Activated T-helper 2 cell treated with anti-CD3 and anti-CD28 coated beads, Interferon-gamma antibody, Interleukin-2, Interleukin-4, amounts not matched to agents 10 μg/mL and 5 μg/mL and 100 μg/mL, durations not matched to agents 14 hours and 24 hours and 36 hours (primary cell): ENCODE measurements at places on chromosomes 7 and 10.

GRCh38 chr10:34537629-34538231, 277.4 kb downstream of the PARD3 start:
- DNase-seq = no peak

GRCh38 chr10:110223298-110223925, 16.0 kb downstream of the MXI1 start:
- DNase-seq = no peak

- no peak for DNase-seq
These were observed 153.4 kb upstream of the NPY start for GRCh38 chr7:24130631-24131030.

GRCh38 chr7:50707236-50708006, 75.3 kb downstream of the GRB10 start:
- no peak for DNase-seq

DNA sequence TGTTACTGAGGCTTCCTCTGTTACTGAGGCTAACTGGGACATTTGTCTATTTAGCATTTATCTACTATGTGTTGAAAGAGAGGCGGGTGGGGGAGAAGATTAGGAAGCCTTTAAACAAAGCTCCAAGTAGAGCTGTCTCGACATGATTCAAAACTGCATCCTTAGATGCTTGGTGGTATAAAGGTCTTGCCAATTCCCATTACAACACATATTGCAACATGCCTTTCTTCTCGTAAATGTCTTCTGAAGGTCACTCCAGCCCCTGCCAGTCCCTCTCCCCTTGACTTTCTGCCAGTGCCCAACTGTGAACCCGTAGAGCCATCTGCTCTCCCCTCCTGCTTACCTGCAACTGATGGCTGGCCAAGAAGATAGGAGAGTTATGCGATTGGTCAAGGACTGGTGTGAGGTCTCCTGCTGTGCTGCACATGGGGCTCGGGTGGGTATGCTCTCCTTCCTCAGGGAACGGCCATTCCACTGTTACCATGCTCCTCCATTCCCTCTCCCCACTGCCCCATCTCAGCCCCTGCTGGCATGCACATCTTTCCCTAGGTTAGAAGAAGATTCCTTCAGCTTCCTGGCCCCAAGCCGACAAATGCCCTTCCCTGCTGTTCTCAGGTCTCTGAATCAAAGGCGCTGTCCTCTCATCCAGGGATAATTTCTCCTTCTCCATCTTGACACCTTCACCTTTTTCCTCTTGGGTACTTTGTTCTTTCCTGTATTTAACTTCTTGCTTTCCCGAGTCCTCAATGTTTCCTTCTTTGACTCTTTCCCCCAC, 43.6 kb upstream of the ZNF32 start:
- DNase-seq = no peak

GRCh38 chr7:45000093-45001032, at the start of gene CCM2:
Gene CCM2 (plus strand): TSS chr7:45000201. CDS start chr7:45000334, 133 bp downstream.
- no peak for DNase-seq

- DNase-seq = no peak
These were observed 695.6 kb upstream of the IGFBP3 start for GRCh38 chr7:46616636-46617035.

DNA sequence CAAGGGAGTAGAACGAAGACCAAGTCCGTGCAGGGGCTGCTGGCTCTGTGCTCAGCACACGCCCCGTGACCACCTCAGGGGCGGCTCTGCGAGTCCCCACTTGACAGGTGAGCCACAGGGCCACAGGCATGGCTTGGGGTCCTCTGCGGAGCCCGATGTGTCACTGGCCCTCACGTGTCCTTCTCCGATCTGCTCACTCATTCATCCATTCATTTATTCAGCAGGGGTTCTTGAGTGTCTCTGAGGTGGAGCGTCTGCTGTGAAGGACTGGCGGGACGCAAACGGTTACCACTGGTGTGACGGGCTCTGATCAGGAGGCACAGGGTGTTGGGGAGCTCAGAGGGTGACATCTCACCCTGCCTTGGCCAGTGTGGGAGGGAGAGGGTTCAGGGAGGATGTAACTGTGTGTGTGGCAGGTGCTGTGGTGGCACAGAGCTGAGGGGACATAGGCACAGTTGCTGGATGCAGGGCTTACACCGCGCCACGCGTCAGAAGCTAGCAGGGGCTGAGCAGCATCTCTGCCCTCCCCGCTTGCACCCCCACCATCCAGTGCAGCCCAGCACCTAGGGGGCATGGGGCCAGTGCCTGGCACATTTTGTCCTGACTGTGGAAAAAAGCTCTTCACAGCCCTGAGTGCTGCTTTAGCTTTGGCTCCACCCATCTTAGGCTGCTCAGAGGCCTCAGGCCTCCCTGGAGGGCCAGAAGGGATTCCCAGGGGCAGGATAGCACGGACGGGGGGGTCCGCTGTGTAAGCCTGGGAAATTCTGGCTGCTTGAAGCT, 116.8 kb downstream of the LHPP start:
- DNase-seq = no peak

GRCh38 chr10:84076540-84077195, 62.6 kb upstream of the GHITM start:
- DNase-seq = no peak

DNA sequence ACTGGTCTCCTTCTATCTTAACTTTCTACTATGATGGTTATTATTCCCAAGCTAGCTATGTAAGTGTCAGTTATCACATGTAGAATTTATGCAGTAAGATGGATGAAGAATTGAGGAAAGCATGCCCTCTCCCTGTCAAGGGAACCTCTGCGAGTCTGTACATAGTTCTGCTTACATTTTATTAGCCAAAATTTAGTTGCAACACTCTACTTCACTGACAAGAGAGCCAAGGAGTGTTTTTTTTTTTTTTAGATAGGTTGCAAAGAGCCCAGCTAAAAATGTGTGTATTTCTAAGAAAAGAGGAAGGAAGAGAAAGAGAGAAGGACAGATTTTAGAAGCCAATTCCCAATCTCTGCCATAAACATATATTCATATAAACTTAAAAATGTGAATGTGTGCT, 357.7 kb upstream of the LRRN3 start:
- DNase-seq = no peak

DNA sequence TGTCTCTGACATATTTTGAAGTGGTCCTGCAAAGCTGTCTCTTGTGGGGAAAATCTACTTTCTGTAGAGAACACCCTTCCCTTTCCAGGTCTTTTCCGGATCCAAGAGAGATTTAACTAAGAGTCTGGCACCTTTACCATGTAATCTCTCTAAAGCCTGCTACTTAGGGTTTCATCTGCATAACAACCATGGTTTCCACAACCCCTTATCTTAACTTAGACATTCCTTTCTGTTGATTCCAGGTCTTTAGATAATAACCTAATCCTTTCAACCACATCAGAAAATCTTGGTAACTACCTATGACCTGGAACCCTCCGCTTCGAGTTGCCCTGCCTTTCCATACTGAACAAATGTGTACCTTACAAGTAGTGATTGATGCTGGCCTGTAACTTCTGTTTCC, 243.6 kb upstream of the PTER start:
- DNase-seq = no peak

GRCh38 chr7:114835861-114836260, 86.0 kb upstream of the MDFIC start:
- DNase-seq = no peak

DNA sequence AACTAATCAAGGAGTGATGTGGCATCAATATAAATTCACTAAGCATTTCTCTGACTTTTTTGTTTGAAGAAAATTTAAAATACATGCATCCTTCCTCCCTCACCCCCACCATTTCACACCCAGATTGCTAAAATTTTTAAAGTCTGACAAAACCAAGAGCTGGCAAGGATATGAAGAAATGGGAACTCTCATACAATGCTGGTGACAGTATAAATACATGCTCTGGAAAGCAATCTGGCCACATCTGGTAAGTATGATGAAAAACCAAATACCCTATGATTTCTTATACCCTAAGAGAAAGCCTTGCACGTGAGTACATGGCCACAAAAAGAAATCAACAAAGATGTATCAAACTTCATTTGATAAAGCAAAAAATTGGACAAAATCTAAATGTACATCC, 31.2 kb downstream of the P4HA1 start:
- no peak for DNase-seq

DNA sequence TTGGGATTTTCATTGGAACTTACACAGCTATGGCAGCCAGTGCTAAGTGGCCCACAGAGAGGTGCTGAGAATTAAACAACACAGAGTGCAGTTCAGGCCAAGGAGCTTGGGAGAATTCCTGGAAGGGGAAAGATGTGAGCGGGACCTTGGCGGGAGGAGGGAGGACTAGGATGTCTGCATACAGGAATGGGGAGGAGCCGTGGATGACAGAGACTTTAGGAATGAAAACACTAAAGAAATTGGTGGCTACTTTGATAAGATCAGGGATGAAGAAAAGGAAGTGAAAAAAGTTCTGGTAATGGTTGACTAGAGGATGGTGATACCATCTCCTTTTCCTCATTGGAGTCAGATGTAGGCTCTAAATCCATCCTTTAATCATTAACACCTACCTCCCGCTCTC, 234.2 kb upstream of the FZD8 start:
- DNase-seq = no peak

DNA sequence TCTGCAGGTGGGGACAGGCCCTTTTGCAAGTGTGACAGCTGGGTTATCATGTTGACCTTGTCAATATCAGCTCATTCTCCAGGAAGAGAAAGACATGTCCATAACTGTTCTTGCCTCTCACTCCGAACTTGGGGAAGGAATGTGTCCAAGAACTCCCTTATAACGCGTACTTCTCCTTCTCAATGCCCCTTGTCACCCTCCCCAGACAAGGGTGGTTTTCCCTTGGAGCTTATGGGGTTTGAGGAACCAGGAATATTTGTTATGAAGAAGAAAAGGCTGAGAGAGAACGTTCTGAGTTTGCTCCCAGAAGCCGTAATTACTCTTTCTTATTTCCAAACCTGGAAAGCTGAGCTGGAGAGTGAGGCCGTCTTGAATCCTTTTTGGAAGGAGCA, 77.4 kb downstream of the MKI67 start:
- DNase-seq = no peak

GRCh38 chr10:131859341-131860020, 41.3 kb upstream of the PPP2R2D start:
- no peak for DNase-seq

GRCh38 chr7:78073609-78074382, 275.2 kb downstream of the PHTF2 start:
- DNase-seq = no peak

DNA sequence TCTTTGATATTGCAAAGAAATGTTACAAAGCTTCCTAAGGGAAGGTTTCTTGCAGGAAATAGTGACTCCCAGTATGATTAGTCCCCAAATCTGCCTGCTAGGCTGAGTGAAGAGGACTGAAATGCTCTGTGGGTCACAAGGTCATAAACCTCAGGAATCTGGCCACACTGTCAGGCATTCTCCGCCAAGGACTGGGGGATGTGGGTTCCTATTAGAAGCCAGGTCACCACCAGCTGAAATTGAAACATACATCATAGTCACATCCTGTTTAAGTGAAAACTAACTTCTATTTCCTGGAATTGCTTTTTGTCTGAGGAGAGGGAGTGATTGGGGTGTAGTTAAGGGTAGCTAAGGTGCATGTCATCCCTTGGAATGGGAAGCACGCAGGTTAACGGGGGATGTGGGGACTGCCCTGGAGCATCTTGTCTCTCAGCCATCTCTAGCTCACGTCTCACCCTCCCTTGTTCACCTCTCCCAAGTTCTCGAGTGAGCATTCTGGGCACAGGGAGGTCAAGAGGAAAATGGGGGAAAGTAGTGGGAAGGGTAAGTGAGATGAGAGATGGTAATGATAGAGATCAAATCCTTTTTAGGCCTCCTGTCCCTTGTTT, 12.0 kb upstream of the GSAP start:
- DNase-seq = no peak

DNA sequence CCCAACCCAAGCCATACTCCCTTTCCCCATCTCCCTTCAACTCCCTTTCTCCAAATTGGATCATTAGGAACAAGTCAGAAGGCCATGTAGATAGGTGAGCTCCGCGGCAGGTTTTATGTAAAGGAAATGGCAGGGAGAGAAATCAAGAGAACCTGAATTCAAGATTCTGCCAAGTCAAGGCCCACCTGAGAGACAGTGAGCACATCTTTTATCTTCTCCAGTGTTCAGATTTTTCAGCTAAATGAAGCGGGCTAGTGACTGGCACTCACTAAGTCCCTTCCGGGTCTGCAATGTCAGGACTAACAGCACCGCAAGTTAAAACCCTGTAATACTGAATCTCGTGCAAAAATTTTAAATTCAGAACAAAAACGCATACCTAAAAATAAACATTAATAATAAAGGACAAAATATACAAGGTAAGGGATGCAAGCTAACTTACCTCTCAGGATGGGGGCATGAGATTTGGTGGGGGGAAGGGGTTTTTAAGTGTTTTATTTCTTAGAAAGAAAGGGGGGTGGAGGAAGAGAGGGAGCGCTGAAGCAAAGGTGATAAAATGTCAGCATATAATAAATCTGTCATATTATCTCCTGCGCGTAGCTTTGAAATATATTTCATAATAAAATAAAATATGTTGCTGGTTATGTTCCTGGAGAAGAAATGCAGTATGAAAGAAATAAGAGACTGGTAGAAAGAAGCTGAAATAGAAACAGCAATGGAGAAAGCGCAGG, 17.6 kb downstream of the TCAF1 start:
- no peak for DNase-seq

DNA sequence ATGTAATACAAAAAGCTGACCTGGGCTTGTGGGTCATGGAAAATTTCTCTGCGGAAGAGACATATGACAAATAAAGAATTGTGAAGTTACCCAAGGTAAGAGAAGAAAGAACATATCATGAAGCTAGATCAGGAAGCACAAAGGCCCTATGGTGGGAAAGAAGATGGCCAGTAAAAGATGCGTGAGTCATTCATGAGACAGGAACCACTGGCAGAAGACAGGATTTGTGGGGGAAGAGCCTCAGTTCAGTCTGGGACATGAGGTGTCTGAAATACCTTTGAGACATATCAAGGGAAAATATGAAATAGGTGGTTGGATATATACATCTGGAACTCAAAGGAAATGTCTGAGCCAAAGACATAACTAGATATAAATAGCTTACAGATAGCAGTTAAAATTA, 27.7 kb upstream of the AMPH start:
- no peak for DNase-seq

DNA sequence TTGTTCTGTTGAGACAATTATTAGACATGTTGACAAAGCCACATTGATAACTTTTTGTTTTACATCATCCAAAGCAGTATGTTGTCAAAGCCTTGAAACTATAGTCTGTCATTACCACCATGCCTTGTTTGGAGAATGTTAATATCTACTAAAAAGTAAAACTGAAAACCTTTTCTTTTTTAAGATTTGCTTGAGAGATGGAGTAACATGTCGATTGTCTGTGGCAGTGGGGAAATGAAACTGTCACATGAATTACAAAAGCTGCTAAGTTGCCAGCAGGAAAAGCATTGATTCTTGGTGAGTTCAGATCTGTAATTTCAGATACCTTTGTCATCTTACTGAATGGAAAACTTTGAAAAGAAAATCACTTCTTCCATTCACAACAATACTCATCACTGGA, 69.1 kb downstream of the TFPI2 start:
- DNase-seq = no peak

GRCh38 chr7:115274-115911, 77.0 kb upstream of the FAM20C start:
- no peak for DNase-seq

GRCh38 chr7:70953796-70954195, 178.1 kb upstream of the GALNT17 start:
- DNase-seq = no peak

- peak; percentile 92 for DNase-seq
These were observed at the start of gene ARL5B for GRCh38 chr10:18659125-18659818. Gene ARL5B (plus strand): TSS chr10:18659431. CDS start chr10:18659638, 207 bp downstream.
